ENCODE measurements at places on chromosomes 12 and 14.

DNA sequence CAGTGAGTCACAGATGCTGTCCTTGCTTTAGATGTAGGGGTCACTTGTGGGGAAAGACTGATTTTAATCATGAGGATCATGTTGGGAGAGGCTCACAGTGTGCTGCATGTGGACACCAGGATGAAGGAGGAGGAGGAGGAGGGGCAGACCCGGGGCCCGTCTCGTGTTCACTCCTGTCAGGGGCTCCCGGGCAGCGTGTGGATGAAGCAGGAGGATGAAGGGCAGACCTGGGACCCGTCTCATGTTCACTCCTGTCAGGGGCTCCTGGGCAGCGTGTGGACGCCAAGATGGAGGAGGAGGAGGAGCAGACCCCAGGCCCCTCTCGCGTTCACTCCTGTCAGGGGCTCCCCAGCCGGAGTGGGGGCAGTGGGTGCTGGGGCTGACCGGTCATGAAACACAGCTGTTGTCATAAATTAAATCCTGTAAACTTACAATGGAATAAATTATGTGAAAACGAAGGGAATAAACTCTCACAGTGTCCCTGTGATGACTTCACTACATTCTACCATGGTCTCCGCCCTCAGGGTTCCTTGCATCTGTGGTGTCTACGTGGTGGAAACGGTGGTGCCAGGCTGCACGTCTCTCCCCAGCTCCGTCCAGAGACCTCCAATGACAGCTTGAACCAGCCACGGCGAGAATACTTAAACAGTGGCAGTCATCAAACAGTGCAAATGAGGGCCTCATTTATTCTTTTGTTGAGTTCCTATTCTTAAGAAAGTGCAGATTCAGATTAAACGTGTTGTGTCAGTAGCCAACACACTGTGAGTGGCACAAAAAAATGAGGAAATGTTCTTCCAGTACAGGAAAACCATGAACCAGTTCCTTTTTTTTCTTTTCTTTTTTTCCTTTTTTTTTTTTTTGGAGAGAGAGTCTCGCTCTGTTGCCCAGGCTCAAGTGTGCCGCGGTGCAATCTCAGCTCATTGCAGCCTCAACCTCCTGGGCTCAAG, 37.7 kb upstream of the SFSWAP start:
- no peak for DNase-seq

DNA sequence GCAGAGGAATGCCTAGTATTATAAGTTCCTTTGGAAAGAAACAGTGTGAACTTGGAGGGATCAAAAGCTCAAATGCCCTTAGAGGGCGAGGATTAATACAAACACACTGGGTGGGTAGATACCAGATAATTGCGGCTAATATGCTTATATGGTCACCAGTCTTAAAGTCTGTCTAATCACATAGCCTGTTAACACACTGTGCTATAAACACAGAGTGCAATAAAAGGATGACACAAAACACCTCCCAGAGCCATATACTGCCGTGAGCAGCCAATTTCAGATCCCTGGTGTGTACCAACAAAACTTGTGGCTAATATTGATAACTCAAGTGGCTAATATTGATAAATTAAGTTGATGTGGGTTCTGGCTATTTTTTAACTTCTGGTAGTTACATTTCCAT, 1.7 kb upstream of the IL26 start:
- no peak for DNase-seq

DNA sequence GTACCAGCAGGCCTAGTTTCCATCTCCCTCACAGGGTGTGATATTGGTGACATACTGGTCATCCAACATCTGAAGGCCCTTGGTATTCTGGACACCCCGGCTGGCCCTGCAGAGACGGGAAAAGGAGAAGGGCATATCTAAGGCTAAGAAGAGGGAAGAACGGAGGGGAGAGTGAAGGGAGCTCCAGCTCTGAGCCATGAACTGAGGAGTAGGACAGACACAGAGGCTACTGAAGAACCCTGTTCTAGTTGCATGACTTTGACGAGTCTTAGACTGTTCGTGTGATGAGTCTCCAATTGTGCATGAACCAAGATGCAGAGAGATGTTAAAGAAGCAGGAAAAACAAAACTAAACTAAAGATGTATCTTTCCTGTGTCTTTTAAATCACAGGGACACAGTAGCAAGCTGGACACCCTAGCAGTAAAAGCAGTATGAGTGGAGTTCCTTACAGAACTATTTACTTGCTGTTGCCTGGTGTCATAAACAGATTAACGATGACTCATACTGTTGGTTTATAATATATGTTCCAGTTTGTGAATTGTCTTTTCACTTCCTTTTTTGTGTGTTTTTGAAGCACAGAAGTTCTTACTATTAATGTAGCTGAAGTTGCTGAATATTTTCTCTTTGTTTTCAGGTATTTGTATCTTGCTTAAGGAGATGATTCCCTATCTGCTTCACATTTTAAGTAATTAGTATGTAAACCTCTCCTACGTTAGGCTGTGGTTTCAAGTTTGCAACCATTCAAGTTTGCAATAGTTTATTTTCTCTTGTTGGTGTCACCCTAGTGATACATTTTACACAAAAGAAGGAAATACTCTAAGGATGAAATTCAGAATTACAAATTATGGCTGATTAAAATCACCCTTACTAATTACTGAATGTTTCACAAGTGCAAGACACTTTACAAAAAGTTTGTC, 15.7 kb downstream of the FAR2 start:
- DNase-seq, result no peak

DNA sequence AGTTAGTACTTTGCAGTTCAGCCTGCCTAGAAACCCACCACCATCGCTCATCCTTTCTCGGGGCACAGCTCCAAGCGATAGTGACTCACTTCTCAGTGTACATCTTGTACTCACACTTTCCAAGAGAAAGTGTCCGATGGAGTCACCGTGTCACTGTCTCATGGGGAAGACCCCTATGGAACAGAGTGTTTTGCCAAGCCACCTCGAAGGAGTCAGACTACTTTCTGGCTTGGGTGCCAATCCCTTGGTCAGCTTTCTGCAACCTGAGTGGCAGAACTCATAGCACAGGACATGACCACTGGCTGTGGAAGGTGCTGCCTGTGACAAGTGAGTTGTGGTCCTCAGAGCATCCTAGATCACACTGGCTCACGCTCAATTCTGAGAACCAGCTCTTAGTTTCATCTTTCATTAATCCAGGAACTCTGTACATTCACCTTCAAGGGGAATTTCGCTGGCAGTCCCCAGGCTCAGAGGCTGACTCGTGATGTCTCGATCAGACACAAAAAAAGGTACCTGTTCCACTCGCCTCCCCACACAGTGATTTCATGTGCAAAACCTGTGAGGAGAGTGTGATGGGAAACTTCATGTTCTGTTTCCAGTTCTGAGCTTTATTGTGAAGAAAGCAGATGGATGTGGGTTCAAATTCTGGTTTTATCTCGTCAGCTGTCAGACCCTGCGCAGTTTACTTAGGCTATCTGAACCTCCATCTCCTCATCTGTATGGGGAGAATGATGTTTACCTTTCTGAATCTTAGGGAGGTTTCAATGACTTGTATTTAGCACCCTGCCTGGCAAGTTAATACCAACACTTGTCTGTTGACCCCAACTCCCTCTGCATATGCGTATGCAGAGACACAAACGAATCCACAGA, 127.3 kb upstream of the CCND2 start:
- DNase-seq, result no peak

DNA sequence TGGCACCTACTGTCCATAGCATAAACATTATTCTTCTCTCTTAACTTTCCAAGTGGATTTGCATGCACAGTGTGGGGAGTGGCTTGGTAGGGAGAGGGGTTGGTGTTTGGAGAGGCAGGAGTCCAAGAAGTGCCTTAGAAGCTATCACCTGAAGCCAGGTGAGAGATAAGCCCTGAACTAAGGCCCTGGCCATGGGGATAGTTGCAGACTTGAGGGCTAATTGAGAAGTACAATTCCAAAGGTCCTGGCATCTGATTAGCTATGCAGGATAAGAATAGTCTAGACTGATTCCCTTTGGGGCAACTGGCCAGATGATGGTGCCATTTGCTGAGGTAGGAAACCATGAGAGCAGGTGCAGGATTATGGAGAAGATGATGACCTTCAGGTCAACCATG, 2.0 kb upstream of the PCK2 start:
- DNase-seq, result no peak

- DNase-seq, result no peak
Observed at GRCh38 chr14:75752907-75753594, 92.0 kb downstream of the TTLL5 start.
